ENCODE measurements at places on chromosomes 16 and 17.

DNA sequence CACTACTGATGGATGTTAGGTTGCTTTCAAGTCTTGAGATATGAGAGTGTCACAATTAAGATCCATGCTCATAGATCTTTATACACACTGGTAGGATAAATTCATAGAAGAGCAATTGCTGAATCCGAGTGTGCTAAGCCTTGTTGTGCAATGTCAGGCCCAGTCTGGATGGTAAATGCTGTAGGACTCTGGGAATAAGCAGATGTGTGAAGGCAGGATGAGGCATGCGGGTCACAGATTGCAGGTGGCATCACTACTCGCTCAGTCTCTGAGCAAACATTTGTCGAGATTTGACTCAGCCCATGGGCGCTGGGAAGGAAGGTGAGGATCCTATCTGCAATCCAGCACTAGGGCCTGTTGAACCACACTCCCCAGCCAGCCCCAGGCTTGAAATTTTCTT is 40.7 kb downstream of the TMEM186 start:
- DNase-seq = no peak

GRCh38 chr17:50345432-50346312 is at the start of gene XYLT2:
Gene XYLT2 (plus strand): TSS chr17:50346126. CDS start chr17:50346141, 15 bp downstream.
- peak; percentile 100 for DNase-seq

GRCh38 chr17:1716912-1717695 is 6.9 kb upstream of the TLCD2 start:
- peak; percentile 92 for DNase-seq

DNA sequence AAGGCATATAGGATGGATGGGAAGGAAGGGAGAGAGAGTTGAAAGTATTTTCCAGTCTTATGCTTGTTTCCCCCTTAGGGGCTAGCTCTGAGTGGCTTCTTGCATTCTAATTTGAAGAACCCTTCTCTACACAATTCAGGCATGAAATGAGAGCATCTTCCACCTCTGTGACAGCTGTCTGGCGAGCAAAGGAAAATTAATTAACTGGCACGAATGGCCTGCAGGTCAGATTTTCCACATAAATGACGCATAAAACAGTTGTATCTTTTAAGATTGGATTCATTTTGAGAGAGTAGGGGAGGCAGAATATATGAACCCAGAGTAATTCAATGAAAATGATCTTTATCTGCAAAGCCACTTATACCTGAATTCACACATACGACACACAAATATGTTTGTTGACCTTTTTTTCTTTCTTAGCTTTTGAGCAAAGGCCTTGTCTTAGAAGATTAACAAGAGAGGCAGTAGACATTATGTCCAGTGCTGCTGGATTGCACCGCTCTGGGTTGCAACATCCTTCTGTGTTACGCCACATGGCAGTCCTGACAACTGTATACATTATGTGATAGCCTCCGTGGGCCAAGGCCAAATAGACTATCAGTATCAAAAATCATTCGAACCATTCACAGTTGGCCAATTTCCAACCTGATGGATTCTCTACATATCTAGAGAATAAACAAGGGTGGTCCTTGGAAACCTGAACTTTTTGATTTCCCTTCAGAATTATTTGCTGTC is 173.0 kb upstream of the GOT2 start:
- DNase-seq = no peak

DNA sequence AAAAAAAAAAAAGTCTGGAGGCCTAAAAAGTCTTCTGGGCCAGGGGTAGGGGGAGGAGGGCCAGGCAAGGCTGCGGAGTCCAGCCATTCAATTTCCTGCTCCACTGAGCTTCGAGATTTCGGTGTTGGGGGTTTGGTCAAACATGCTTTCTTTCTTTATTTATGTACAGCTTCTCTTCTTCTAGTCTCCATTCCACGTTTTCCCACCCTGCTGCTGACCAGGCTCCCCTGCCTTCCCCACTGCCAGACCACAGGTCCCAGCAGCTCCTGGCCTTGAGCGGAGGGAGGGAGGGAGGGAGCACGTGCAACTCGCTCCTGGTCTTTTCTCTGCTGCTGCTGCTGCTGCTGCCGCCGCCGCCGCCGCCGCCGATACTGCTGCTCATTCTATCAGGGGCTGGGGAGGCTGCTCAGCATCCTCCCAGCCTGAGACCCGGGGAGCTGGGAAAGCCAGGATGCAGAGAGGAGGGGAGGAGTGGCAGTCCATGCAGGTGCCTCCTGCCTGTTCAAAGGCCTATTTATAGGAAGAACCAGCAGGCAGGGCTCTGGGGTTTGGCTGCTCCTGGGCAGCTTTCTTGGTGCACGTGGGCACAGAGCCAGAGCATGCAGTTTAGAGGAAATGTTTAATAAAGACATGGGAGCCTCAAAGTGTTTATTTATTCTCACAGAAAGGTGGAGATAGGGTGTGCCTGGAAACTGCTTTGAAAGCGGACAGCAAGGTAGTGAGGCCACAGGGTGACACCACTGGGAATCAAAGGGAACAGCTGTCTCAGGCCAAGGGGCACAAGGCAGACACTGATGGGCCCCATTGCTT is 23.4 kb upstream of the ZFHX3 start:
- DNase-seq = no peak

- no peak for DNase-seq
Observed at GRCh38 chr16:4293181-4293716, 20.4 kb upstream of the TFAP4 start.

DNA sequence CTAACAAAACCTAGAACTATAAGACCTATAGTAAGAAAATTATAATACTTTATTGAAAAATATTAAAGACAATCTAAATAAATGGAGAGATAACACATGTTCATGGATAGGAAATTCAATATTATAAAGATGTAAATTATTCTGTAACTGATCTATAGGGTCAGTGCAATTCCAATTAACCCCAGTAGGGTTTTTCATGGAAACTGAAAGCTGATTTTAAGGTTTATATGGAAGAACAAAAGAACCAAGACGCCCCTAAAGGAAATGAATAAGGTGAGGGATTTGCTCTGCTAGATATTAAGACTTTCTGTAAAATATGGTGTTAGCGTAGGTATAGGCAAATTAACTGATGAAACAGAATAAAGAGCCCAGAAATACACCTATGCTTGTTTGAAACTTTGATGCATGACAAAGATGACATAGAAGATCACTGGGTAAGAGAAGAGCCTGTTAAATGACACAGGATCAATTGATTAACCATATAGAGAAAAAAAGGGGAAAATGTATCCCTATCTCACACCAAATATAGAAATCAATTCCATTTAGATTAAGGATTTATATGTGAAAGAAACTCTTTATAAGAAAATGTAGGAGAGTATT is 3.0 kb downstream of the ICAM2 start:
- no peak for DNase-seq

GRCh38 chr16:85293904-85294642 is 181.8 kb upstream of the CIBAR2 start:
- DNase-seq = no peak

DNA sequence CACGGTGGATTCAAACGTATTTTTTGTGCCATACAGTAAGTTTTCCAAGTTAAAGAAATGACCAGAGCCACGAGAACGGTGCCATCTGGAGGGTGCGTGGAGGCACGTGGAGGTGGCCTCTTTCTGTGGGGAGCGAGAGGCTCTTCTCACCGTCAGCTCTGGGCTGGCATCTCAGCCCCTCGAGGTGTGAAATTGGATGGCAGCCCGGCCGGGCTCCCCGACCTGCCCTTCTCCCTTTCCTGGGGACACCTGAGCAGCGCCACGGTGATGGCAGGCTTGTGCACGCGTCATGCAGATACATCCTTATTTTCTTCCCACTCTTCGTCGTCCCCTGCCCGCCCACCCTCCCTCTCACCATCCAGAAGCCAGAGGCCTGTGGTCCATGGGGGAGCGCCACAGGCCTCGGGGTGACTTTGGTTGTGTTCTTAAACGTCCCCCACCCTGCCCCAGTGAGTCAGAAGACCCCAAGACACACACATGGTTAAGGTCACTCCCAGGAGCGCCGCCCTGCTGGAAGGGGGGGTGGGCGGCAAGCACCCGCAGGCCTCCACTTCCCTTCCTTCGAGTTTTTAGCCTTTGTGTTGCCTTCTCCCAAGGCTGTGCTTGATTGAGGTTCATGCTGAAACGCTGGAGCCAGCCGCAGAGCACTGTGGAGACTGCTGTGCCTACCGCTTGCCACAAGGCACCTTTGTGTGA is 109.4 kb downstream of the BANP start:
- no peak for DNase-seq

GRCh38 chr17:75572713-75573539 is 14.7 kb upstream of the MYO15B start:
- no peak for DNase-seq

DNA sequence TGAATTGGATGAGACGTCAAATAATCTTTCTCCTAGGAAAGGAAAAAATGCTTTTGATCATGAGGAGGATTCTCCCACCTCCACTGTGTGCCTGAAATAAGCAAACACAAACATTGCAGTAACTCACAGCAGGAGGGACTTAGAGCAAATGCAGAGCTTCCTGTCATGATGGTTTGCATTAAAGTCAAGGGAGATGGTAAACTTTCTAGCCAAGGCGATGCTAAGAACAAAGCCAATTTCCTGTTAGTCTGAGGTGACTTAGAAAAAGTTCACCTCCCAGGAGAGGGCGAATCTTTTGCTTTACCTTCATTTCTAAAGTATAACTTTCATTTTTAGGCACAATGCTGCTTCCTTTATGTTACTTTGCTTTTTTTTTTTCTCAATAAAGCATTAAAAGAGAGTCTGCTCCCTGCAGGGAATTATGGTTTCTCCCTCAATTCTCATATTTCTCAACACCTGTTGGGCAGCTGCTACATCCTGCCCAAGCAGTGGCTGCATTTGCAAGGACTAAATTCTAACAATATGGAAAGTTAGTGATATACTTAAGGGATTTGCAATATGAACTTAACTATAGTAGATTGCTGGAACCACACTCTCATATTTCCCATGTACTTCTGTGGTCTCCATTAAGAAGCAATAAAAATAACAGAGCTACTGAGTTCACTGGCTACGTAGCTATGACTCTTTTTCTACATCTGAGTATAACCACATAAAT is 175.6 kb downstream of the PCTP start:
- no peak for DNase-seq

GRCh38 chr17:8574687-8575086 is 55.8 kb downstream of the MYH10 start:
- no peak for DNase-seq

DNA sequence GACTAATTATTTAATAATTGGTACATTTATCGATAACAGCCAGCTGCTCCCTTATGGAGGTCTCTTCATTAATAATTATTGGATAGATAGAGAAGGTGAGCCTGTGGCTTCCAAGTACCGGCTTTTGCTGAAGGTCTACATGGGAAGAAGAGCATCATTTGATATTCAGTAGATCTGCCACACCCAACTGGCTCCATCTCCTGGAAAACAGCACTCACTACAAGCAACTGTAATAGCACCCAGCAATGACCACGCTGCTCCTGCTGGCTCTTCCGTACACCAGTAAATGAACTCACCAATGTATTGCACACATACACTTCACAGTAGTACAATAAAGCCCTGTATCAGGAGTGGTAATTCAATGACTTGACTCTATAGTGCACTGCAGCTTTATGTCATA is 19.5 kb downstream of the MARVELD3 start:
- peak; percentile 30 for DNase-seq

GRCh38 chr17:50805486-50805885 is 29.9 kb upstream of the WFIKKN2 start:
- no peak for DNase-seq

DNA sequence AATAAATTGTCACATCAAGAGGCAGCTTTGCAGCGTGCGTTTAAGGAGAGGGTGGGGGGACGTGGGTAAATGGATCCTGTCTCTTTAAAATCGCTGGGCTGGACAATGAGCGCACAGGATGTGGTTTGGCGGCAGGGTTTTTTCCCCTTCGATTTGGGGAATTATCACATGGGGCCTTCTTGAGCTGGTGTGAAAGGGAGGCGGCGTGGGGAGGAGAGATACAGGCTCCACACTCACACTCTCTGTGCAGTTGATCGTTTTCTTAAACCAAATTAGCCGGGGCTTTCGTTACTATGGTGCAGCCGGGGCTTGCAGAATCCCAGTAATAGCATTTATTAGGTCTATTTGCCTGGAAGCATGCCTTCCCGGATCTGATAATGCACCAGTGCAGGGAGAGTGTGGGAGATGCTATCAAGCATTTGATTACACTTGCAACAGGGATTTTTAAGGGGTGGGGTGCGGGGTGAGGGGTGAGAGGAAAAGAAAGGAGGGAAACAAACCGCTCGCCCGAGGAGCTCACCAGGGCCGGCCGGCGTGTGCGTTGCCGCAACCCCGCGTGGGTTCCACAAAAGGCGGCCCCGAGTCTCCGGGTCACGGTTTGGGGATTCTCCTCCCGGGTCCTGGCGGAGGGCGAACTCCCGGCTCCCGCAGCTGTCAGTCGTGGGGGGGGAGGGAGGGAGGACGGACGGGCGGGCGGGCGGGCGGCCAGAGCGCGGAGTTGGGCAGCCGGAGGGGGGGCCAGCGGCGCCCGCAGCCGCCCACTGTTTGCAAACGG is 58.8 kb upstream of the GSE1 start:
- peak; percentile 96 for DNase-seq

- peak; percentile 45 for DNase-seq
Observed at GRCh38 chr17:44568945-44569858, 11.9 kb downstream of the FZD2 start.

- DNase-seq = peak; percentile 69
Observed at GRCh38 chr17:49361129-49361901, 735 bp downstream of the ZNF652 start.

GRCh38 chr17:45430738-45431530 is 1.7 kb downstream of the ARHGAP27 start:
- DNase-seq = peak; percentile 93

GRCh38 chr17:78528541-78528940 is 48.7 kb downstream of the DNAH17 start:
- DNase-seq = no peak

GRCh38 chr17:68627956-68628575 is 26.9 kb upstream of the FAM20A start:
- no peak for DNase-seq

DNA sequence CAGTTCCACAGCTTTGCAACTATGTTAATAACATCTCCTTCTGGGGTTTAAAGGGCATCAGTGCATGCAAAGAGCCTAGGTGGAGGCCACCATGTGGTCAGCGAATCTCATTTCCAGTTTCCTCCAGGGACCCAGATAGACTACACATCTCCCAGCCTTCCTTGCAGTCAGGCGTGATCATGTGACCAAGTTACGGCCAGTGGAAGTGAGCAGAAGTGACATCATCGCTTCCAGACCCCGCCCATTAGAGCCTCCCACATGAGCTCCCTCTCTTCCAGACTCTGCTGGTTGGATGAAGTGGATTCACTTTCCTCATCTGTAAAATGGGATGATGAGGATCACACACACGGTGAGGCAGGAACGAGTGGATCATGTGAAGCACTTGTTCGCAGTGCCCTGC is 27.4 kb upstream of the KDM8 start:
- no peak for DNase-seq

- DNase-seq = no peak
Observed at GRCh38 chr16:23914946-23915530, 79.3 kb downstream of the PRKCB start.

GRCh38 chr16:27237219-27238015 is 31.2 kb downstream of the NSMCE1 start:
- peak; percentile 72 for DNase-seq

All from GM20000 (cell line).